ENCODE measurements at places on chromosomes 1 and 21.

- no peak for DNase-seq
These were observed 12.8 kb upstream of the CAMK1G start for GRCh38 chr1:209570743-209571142.

GRCh38 chr1:61498342-61498741 lies 226.6 kb downstream of the TM2D1 start:
- no peak for DNase-seq

DNA sequence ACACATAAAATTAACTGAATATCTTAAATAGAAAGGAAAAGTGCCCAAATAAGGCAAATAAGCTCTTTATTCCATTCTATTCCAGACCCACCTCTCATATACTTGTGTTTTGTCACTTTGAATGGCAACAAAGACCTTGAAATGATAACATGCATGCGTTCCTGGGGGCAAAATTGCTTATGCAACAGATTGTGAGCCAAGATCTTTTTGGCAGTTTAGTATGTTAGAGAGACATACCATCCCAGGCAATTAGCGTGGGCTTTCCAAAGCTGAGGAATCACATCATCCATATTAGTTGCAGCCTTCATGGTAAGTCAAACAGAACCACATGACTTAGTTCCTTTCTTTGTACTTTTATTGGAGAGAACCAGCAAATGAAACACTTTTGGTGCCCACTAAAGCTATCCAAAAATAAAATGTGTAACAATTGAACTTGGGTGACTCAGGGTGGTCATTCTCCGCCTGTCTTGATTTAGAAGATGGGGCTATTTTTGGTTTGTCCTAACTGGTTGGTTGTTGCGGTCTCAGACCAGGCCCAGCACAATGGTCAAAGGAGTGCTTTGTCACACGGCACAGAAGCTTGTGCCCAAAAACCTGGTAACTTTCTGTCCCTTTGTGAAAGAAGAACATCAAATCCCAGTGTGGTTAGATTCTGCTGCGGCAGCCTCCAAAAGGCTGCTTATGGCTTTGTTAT lies 68.7 kb upstream of the ATF3 start:
- DNase-seq = peak; percentile 40

DNA sequence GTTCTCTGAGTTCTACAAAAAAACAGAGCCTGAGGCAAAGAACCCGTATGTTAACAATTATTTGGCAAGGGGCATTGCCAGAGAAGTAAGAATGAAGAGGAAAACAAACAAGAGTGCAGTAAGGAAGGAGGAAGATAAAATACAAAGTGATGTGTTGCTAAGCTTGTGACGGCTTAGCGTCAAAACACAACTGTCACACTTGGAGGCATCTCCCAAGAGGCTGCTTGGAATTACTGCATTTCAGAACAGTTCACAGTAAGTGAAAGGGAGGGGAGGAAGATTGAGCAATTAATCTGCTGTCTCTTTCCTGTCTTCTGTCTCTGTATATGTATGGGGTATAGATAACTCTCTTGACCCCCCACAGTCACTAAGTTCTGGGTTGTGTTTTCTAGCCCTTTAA lies 1017.0 kb upstream of the TMPRSS15 start:
- DNase-seq = no peak

DNA sequence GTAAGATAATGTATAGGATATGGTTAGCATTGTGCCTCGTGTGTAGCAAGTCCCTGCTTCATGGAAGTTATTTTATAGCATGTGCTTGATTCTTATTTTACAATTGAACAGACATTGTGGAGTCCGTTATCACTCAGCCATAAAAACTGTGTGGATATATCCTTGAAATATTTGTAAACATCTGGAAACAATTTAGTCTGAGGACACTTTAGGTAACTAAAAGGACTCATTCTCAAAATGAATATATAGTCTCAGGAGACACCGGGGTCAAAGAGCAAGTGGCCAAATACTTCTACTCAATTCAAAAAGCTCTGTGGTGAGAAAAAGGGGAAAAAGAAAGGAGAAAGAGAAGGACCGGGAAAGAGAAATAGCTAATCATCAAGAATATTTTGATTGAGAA lies 23.7 kb downstream of the PRRX1 start:
- DNase-seq = no peak

DNA sequence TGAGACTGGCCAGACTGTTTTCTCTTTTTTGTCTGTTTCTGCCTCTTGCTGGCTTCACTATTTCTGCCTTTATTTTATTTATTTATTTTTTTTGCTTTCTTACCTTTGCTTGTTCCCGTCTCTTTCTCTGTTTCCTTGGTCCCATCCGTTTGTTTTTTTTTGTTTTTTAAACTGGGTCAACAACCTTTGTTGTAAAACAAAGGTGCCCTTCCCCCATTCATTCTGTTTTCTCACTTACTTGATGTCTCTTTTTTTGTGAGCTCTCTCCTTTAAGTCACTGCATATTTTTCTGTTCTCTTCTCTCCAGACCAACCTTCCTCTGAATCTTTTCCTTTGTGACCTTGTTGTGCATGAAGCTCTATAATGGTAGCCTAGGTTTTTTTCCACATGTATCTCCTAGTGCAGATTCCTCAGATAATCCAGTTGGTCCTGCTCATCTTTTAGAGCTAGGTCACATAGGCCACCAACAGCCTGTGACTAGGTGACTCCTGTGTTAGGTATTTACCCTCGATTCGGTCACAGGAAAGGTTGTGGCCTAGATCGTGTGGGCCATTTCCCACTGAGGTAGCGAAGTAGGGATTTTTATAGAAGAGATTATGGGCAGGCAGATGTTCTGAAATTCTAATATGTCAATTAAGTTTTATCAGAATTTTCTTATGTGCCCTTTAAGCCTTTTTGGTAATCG lies 15.9 kb downstream of the GNAI3 start:
- no peak for DNase-seq

GRCh38 chr1:184504040-184504954 lies 117.5 kb downstream of the C1orf21 start:
- no peak for DNase-seq

DNA sequence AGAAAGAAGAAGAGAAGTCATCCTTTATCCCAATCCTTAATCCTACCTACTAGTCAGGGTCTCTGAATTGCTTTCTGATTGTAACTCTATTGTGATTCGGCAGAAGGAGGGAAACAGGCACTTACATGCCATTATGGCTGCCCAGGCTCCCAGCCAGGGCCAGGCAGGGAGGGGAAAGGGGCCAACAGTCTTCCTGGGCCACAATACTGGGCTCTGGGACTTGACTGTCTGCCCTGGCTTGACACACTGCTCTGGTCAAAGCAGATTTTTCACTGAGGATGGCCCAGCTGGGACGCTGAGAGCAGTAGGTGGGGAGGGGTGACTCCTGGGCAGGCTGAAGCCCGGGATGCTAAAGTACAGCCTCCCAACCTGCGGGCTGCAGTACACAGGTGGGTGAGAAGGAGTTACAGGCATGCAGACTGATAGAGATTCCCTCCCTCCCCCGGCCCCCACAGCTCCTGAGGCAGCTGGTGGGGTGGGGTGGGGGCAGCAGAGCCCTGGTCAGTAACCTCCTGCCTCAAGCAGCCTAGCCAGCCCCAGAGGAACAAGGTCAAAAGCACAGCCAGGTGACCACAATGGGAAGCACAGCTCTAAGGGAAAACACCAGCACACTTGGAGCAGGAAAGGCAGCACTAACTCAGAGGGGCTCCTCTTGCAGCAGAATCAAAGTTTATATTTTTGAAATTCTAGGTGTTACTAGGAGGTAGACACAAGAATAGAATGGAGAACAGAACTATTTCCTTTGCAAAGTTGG lies 25.3 kb downstream of the KCND3 start:
- DNase-seq = no peak

DNA sequence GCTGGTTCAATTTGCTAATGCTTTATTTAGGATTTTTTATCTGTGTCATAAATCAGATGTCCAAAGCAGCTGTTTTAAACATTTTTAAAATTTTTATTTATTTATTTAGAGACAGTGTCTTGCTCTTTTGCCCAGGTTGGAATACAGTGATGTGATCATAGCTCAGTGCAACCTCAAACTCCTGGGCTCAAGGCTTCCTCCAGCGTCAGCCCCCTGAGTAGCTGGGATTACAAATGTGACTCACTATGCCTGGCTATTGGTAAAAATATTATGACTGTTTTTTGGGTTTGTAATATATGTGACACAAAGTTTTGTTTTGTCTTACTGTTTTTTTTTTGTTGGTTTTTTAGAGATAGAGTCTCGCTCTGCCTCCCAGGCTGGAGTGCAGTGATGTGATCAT lies 11.8 kb downstream of the ZBED6 start:
- DNase-seq = no peak

DNA sequence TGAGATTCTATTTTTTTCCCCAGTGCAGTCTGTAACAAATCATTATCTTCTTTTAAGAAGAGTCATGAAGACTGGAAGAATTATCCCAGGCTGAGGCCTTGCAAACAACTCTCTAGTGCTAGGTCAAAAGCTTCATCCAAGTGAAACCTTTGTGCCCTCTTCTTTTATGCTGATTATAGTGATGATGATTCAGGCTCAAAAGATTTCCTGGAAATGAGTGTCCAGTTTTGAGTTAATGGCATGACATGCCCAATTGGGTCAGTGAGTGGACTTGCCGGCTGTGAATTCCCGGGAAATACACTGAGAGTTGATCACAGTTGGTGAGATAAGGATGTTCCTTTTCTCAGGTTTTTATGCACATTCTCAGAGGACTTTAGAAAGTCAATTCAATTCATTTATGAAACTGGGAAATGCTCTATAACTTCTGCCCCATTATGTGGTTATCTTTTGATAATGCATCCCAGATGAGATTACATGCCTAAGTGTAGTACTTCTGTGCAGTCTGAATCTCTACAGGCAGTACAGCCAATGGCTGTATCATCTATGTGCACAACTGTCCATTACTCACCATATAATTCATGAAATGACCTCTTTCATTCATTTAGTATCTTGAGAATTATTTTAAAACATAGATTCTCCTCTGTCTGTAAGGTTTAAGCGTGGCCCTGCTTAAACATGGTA lies 66.2 kb downstream of the S1PR1 start:
- DNase-seq = no peak

DNA sequence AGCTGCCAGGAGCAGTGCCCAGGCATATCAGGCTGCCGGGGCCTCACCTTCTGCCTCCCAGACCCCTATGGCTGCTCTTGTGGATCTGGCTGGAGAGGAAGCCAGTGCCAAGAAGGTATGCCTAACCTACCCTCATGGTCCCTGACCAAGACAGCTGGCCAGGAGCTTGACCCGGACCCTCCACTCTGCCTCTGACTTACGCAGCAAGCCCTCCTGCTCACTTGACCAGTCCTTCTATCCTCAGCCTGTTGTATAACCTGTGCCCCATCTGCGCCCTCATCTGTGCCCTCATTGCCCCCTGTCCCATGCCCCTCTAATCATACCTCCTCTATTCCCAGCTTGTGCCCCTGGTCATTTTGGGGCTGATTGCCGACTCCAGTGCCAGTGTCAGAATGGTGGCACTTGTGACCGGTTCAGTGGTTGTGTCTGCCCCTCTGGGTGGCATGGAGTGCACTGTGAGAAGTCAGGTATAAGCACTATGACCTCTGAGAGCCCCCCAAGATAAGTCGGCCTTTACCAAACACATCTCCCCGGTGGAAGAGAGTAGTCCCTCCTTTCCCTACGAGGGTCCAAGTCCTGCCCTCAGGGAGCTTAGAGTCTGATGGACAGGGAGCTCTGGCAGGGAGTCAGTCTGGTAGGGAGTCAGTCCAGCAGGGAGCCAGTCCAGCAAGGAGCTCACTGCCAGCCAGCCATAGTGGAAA lies 6.8 kb downstream of the TIE1 start:
- no peak for DNase-seq

GRCh38 chr1:6260961-6261614 lies at the start of gene GPR153:
TSS of gene GPR153 (minus strand) at chr1:6261098. CDS start at chr1:6254905, 6,193 bp downstream.
- no peak for DNase-seq

DNA sequence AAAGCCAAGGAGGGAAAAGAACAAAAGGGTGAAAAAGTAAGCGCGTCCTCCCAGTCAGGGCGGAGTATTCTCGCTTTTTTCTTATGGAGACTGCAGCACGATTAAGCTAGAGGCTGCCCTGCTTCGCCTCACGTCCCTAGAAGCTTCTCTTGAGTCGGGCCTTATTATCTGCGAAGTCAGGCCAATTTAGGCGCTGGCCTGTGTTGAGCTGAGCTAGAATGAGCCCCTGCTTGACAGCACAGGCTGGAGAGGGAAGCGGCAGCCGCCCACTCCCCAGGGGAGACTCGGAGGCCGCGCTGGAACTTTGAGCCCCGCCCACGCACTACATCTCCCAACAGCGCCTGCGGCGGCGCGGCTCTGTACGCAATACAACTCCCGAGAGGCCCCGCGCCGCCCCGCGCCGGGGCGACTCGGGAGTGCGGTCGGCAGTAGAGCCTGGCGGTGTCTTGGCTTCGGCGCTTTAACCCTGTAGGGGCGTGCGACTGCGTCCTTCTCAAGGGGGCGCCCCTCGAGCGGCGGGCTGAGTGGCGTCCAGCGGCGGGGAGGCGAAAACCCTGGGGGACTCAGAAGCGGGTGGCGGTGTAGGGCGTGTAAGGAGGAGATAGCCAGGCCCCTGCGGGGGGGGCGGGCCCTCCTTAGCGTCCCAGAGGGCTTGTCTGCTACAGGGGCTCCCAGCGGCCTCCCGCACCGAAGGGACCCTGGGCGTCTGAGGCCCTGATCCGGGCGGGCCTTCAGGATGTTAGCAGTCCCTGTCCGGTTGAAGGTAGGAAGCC lies 888 bp downstream of the ZNF436 start:
- peak; percentile 73 for DNase-seq

GRCh38 chr1:200912737-200913407 lies 18.2 kb downstream of the INAVA start:
- no peak for DNase-seq

- no peak for DNase-seq
These were observed 56.5 kb upstream of the BACH1 start for GRCh38 chr21:29242201-29242600.

GRCh38 chr1:15220825-15221431 lies 26.1 kb upstream of the FHAD1 start:
- no peak for DNase-seq

GRCh38 chr1:219581344-219581743 lies 31.6 kb downstream of the ZC3H11B start:
- no peak for DNase-seq

DNA sequence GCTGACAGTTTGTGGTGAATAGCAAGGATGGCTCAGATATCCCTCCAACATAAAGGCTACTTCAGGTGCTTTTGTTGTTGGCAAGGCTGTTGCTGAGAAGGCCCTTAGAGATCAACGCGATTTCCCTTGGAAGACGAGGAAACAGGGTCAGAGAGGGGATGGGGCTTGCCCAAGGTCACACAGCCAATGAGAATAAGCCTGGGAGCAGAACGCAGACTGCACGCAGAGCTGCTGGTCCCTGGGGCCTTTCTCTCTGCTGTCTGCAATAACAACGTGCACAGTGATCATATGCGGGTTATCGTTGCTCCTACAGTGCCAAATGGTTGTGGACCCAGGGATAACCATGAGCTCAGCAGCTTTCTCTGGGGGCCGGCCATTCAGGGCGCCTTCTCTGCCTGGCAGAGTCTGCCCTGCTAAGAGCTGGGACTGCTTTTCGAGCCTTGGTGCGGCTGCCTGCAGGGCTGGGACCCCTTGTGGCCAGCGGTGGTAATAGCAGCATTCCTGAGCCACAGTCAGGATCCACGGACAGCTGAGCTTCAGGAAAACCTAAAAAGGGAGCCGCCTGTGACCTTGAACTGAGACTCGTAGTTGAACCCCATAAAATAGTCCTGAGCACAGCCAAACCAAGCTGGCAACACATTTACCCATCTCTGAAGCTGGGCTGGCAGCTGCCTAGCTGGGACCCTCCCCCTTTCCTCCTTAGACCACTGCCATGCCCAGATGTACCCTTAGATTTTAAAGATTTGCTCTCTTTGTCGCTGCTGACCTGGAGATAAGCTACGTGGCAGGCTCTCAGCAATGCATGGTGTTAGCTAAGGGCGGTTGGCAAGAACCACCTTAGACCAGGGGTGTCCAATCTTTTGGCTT lies 39.8 kb downstream of the HTR6 start:
- peak; percentile 45 for DNase-seq

All from caudate nucleus (tissue), 63 donors.